Right ventricle myocardium superior (tissue), 1 donor: ENCODE measurements at places on chromosomes 13 and 19. TPM values are rescaled to one million over a fixed set of nuclear protein-coding genes. Genes with fewer than 3 reads are reported as not detected.
A peak's percentile ranks its signal among the peaks of the same experiment; 100 is the strongest.

SNAPC2 gene
- total RNA-seq = 9.4 TPM

TNNT1 gene
- 54.1 TPM for total RNA-seq

DNA sequence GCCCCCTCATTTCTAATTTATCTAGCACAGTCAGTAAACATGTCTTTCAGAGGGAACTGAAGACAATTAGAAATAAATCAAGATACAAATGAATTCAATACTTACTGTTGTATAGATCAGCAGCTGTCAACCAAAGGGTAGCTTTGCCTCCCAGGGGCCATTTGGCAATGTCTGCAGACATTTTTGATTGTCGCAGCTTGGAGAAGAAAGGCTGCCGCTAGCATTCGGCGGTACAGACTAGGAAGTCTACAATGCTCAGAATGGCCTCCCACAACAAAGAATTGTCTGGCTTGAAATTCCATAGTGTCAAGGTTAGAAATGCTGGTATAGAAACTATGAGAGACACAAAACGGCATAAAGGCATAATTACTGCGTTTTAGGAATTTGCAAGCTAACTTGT, 91.6 kb downstream of the RGCC start:
- DNase-seq = no peak

- no peak for DNase-seq
Measured at GRCh38 chr13:99681695-99682094, 180.4 kb downstream of the TM9SF2 start.

DNA sequence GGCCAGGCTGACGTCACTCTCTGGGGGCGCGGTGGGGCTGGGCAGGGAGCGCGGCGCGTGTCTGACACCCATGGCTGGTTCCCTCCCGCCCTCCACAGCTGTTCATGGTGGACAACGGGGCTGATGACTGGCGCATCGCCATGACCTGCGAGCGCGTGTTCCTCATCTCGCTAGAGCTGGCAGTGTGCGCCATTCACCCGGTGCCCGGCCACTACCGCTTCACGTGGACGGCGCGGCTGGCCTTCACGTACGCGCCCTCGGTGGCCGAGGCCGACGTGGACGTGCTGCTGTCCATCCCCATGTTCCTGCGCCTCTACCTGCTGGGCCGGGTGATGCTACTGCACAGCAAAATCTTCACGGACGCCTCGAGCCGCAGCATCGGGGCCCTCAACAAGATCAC, 14.7 kb downstream of the KCNN1 start:
- no peak for DNase-seq

HSPB6 gene
- total RNA-seq = 570 TPM

ZNF441 gene
- 3.8 TPM for total RNA-seq

GRCh38 chr19:58559275-58560006, 1.0 kb upstream of the UBE2M start:
- DNase-seq = peak; percentile 94

DNA sequence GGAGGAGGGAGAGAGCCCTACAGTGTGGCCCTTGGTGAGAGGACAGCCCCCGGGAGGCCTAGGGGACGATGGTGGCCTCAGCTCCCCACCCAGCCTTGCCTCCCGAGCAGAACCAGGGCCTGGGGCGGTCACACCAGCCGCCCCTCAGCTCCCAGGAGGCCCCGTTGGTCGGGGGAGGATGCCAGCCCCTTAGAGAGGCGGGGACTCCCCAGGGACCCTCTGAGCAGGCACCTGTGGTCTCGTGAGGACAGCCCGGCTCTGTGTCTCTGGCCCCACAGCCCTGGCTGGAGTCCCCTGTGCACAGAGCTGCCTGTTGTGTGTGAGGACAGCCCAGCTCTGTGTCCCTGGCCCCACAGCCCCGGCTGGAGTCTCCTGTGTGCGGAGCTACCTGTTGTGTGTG, 158.8 kb downstream of the KDM4B start:
- DNase-seq = no peak

GRCh38 chr13:44197791-44198770, 175.5 kb upstream of the SERP2 start:
- DNase-seq = no peak

DNA sequence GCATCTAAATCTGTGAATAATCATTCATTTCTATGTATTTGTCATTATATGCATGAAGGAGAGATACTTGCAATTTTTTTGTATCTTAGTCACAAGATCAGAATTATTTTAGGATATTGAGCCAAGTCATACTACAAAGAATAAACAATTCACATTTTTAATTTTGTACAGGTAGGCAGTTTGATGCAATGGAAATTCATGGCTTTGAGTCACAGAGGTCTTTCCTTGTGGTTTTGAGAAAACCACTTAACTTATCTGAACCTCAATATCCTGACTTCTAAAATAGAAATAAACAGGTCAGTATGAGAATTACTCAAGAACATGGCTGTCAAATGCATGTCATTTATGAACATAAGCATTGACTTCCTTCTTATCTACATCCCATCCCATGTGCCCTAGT, 221.4 kb upstream of the SLC10A2 start:
- no peak for DNase-seq

KLHL26 gene
- 4.5 TPM for total RNA-seq

GRCh38 chr19:33133438-33134031, 1.6 kb downstream of the WDR88 start:
- DNase-seq = no peak

- no peak for DNase-seq
Measured at GRCh38 chr19:48928164-48929025, 5.1 kb upstream of the DHDH start.

- DNase-seq = no peak
Measured at GRCh38 chr19:41734585-41734984, 20.7 kb upstream of the CEACAM6 start.

EBI3 gene
- total RNA-seq = 0.51 TPM

- DNase-seq = no peak
Measured at GRCh38 chr13:21383090-21383489, 76.0 kb downstream of the ZDHHC20 start.

- DNase-seq = no peak
Measured at GRCh38 chr13:42539670-42540069, 34.3 kb upstream of the TNFSF11 start.

DNA sequence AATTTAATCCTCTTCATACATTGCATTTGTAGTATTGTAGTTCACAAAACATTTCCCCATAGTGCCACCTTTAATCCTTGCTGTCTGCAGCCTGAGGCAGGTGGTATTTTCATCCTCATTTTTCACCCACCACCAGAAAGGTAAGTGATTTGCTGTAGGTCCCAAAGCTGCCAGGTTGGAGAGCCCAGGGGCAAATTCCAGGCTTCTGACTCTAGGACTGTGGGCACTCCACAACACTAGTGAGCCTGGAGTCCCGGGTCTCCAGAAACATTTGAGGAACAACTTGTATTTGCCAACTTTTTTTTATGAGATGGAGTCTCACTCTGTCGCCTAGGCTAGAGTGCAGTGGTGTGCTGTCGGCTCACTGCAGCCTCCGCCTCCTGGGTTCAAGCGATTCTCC, 6.2 kb downstream of the ILF3 start:
- DNase-seq = no peak

DNA sequence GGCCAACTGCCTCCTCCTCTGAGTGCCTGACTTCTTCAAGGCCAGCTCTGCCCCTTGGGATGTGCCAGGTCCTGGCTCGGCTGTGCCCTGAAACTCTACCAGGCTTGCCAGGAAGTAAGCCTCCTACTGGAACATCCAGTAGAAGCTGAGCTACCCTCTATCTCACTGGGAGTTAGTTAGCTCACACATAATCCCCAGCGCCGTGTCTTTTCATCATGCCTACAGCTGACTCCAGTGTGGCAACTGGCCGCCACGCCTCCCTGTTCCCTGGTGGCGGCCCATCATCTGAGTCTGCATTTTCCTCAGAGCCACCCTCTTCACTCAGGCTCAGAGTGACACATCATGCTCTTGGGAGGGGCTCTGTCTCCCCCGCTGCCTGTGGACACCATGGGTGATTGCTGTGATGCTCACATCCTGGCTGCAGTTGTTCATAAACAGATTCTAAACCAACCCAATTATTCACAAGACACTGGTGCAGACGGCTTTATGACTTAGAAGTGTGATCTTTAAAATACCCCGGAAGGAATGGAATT, 131.9 kb upstream of the IRS2 start:
- no peak for DNase-seq

DNA sequence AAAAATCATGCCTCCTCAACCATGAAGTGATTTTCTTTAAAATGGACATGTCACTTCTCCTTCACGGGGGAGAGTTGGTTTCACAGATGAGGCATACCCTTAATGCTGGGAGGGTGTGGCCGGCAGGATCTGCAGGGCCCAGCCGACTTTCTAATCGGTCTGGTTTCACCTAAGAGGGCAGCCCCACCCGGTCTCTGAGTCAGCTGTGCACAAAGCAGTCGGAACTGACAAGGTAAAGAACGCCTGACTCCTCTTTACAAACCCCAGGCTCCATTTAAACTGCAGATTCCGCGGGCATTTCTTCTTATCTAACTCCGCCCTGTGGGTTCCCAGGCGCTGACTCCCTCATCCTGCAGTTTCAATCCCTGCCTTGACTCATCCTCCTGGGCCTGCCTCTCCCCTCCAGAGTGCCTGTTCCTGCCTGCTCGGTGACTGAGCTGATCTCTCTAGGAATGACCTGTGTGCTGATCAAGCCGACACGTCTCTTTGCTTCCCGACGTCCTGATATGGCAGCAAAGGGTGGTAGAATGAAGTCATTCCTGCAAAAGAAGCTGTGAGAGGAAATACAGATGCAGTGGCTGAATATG, 63.4 kb downstream of the EFNB2 start:
- DNase-seq = no peak
